ENCODE measurements at places on chromosomes 5 and 9. TPM values are rescaled to one million over a fixed set of nuclear protein-coding genes. Genes with fewer than 3 reads are reported as not detected.

- DNase-seq = no peak
Observed at GRCh38 chr9:121658166-121658565, 6.7 kb downstream of the DAB2IP start.

- DNase-seq = peak; percentile 63
Observed at GRCh38 chr5:93164690-93165089, 416.3 kb downstream of the NR2F1-AS1 start.

DNA sequence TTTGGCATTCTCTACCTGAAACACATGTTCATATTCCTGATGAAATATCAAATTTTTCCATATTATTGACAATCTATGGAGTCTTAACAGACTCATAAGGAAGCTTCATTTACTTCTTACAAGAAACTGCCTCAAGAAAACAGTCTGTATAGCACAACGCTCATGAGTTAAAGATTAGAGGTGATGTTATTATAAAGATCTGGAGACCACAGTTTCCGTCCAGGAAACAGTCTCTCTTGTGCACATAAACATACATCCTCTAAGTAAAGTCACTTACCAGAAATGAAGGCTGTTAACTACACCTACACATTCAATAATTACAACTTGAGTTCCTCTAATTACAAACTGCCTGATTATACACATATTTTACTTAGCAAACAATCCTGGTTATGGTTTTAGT is 86.9 kb downstream of the RAPGEF6 start:
- no peak for DNase-seq

Gene ATP6V0E1
- 109 TPM for total RNA-seq

Gene PCDHA9
- not detected for total RNA-seq

Measured in HT1080 (cell line).